Activated T-helper 9 cell treated with anti-CD3 and anti-CD28 coated beads, Interleukin-2, amount 50 U/mL, for 16 hours (primary cell): ENCODE measurements at places on chromosomes 6 and 20.

GRCh38 chr6:119096721-119097565 is 18.5 kb upstream of the FAM184A start:
- no peak for DNase-seq

DNA sequence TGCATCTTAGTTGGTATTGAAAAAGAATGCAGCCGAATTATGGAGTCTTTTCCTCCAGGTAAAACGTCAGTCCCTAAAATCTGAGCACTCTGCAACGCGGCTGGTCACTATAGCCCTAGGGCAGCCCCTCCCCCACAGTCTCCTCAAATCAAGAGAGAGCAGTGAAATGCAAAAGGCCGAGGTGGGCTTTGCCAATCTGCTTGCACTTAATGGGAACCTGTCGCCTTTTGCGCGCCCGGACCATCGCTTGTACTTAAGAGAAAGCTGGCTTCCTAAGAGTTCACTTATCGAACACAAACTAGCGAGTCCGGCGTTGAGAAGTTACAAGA is 447 bp downstream of the MCM3 start:
- no peak for DNase-seq

- DNase-seq, result no peak
These were observed 72.3 kb downstream of the CDYL start for GRCh38 chr6:4848382-4849068.

GRCh38 chr6:157049133-157049532 is 272.0 kb downstream of the ARID1B start:
- DNase-seq, result no peak

DNA sequence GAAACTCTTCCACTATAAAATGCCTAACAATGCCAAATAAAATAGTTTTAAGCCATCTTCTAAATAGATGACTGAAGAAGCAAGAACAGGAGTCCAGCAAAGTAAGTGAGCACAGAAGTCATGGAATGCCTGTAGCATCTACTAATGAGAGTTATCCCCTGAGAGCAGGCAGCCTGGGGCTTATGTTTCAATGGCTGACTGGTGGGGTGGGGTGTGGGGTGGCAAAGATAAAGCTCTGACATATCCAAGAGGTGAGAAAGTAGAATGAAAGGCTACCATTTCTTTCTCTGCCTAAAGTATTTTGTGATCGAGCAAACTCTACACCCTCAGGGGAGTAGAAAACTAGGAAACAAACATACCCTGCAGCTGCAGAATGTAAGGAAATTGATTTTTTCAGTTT is 348.8 kb downstream of the TFAP2B start:
- DNase-seq, result no peak

GRCh38 chr6:71608646-71609045 is 277.7 kb upstream of the RIMS1 start:
- DNase-seq, result no peak

DNA sequence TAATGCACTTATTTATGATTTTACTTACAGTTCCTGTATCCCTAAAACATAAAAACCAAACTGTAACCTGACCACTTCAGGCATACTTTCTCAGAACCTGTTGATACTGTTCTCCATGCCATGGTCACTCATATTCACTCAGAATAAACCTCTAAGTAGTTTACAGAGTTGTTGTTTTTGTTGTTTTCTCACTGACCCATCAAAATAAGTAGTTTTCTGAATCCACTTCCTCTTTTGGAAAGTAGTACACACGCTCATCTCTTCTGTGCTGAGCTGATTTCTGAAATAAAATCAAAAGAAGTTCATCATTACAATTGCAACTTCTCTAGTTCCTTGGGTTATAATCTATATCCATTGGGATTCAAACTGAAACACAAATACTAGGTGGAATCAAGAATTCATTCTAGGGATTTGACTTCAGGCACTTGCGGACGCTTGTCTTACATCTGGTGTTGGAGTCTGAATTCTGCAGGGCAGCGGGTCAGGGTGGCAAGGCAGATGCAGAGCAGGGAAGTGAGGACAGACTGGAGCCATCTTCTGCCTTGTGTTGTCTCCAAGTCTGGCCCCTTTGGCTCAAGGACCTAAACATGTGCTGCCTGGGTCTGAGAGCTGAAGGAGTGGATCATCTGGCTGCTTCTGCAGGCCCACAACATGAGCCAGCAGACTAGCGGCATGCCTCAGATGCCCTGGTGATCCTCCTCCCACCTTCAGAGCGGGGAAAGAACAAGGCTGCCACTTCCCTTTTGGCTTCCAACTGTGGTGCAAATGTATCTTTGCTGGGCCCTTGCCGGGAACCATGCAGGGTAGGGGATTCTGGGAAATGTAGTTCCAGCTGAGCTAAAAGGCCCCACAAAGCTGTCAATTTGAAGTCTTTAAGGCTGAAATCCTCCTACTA is 167.9 kb upstream of the MYLIP start:
- no peak for DNase-seq

GRCh38 chr20:34701405-34702085 is 2.6 kb upstream of the TP53INP2 start:
- DNase-seq, result no peak

GRCh38 chr6:76593668-76594067 is 521.2 kb upstream of the IMPG1 start:
- no peak for DNase-seq

DNA sequence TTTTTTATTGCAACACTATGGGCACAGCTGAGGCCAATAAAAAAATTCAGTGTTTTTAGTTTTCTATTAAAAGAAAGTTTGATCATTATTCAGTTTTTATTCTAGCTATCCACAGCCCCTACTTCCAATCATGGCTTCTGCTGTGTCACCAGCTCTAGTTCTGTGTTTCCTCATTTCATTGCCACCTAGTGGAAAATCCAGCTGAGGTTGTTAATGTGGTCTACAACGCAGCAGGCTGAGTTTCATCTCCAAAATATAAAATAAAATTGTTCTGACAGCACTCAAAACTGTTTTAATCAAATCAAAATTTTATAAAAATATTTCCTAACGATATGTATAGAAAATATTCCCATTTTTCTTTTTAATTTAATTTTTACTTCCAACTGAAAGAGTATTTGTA is 13.6 kb downstream of the COL9A1 start:
- no peak for DNase-seq

DNA sequence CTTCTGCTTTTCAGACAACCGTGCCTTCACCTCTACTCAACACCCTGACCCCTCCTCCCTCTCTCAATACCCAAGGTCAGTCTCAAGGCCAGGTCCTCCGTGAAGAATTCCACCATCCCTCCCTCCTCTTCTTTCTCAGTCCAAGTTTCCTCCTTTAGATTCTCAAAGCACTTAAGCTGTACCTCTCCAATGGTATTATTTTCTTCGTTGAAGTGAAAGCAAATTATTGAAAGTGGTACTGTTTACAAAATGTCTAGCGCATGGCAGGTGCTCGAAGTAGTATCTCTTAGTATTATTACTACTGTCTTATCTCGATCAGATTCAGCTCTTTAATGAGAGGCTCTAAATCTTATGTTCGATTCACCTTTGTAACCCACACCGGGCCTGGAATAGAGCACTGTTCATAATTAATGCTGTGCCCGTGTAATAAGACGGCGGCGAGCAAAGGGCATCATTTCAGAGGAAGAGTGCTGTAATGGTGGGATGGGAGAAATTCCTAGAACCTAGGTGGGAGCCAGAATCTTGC is 593 bp upstream of the RALGAPB start:
- no peak for DNase-seq

DNA sequence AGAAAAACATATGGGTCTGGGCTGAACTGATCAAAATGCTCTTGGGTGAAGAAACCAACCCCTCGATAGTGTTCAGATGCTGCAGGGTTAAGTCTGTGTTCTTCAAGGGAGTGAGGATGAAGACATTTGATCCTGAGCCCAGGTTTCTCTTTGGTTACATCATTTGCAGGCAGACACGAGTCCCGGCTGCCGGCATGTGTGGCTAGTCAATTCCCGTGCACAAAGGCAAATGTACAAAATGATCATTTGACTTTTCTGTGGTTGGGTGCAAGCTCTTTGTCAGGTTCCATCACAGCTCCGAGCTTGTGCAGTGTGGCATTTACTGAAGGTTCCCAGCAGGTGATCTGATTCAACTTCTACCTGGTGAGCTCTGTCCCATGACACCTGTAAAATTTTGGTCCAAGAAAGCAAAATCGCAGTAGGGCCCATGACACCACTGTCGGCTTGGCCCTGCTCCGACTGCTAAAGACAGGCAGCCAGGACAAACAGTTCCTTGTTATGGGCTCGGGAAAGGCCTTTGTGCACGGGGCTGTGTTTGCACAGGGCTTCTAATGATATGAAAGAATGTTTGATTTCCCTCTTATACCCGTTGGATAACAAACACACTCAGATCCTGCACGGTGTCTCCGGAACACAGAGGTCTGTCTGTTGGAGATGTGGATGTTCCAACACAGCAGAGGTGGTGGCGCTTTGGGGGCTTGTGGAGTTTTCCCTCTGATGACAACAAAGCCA is 46.9 kb downstream of the GJA10 start:
- DNase-seq, result no peak

GRCh38 chr6:11920566-11920965 is 91.5 kb upstream of the HIVEP1 start:
- DNase-seq, result no peak

DNA sequence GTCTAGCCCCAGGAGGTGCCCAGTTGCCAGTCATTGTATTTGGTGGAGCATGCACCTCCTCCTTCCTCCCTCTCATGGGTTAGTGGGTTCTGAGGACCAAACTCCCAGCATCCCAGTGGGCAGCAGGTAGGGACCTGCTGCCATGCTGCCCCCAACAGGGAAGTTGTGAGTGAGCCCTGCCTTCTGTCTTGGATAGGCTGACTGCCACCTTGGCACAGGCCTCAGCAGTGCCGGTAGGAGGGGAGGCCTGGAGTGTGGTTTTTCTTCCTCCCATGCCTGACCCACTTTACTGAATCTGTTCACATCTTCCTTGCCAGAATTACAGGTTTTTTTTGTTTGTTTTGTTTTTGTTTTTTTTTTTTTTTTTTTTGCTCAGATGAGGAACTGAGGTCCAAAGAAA is 24.5 kb downstream of the PLCG1 start:
- no peak for DNase-seq

DNA sequence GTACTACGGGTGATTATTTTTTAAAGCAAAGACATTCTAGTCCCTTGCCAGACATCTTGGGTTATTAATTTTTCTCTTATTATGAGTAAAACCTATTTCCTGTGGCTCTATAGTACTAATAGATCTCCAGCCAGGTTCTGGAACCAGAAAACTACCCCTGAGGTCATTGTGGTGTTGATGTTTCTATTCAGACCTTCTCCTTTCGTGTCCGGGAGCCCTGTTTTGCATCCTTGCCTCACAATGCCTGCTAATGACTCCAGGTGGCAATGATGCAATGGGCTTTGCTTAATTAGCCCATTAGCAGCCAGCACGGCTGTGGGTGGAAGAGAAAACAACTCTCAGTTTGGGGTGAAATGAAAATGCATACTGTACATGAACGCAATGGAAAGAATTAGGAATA is 62.9 kb upstream of the ARG1 start:
- no peak for DNase-seq

GRCh38 chr20:51917886-51918535 is 115.7 kb upstream of the SALL4 start:
- DNase-seq, result no peak
